ENCODE measurements at places on chromosomes 5 and 9. TPM values are rescaled to one million over a fixed set of nuclear protein-coding genes. Genes with fewer than 3 reads are reported as not detected.

The IARS1 gene
- total RNA-seq, result 335 TPM

The TSSK1B gene
- 0.13 TPM for total RNA-seq

The SLC36A2 gene
- total RNA-seq, result not detected

The FYB1 gene
- 0.26 TPM for total RNA-seq

The RBM18 gene
- total RNA-seq, result 8.7 TPM

The LYSMD3 gene
- 13.9 TPM for total RNA-seq

The PDE6A gene
- total RNA-seq, result not detected

The NKD2 gene
- 3.7 TPM for total RNA-seq

The PDCD1LG2 gene
- 13.0 TPM for total RNA-seq

The F2R gene
- total RNA-seq, result 145 TPM

The QRFP gene
- not detected for total RNA-seq

The PCYOX1L gene
- total RNA-seq, result 6.9 TPM

The ELOVL7 gene
- under 0.01 TPM for total RNA-seq

The PHF24 gene
- total RNA-seq, result 0.13 TPM

The ADAMTS16 gene
- total RNA-seq, result not detected

The ZFP37 gene
- total RNA-seq, result 1.2 TPM

The GRXCR2 gene
- not detected for total RNA-seq

The COL5A1 gene
- total RNA-seq, result 74.9 TPM

The MUSK gene
- total RNA-seq, result 0.56 TPM

The DMRT3 gene
- not detected for total RNA-seq

The IGIP gene
- total RNA-seq, result 19.3 TPM

The DAPK1 gene
- 28.4 TPM for total RNA-seq

The JADE2 gene
- total RNA-seq, result 32.2 TPM

The SLC4A9 gene
- not detected for total RNA-seq

The OR1Q1 gene
- 0.26 TPM for total RNA-seq

The TLX3 gene
- not detected for total RNA-seq

The CCDC152 gene
- 3.8 TPM for total RNA-seq

The SPAG8 gene
- total RNA-seq, result 1.7 TPM

The DDX4 gene
- not detected for total RNA-seq

The SPATA31D4 gene
- total RNA-seq, result not detected

The TXNDC8 gene
- not detected for total RNA-seq

The CDH12 gene
- not detected for total RNA-seq

The CCNJL gene
- total RNA-seq, result 0.68 TPM

The GABRA6 gene
- not detected for total RNA-seq

The NR2F1 gene
- 5.2 TPM for total RNA-seq

The TLR4 gene
- 89.8 TPM for total RNA-seq

The C5 gene
- 8.2 TPM for total RNA-seq

The AP3S1 gene
- 104 TPM for total RNA-seq

The PLPP7 gene
- total RNA-seq, result 15.0 TPM

The CCL27 gene
- not detected for total RNA-seq

The SLC1A1 gene
- 38.7 TPM for total RNA-seq

The NPR3 gene
- 24.3 TPM for total RNA-seq

The DHFR gene
- 18.5 TPM for total RNA-seq

The FOXD4 gene
- 0.06 TPM for total RNA-seq

The RNF183 gene
- total RNA-seq, result not detected

The EDIL3 gene
- 512 TPM for total RNA-seq

The DND1 gene
- 0.13 TPM for total RNA-seq

Data from aortic smooth muscle cell (primary cell).